ENCODE measurements at places on chromosomes 2 and 18. TPM values are rescaled to one million over a fixed set of nuclear protein-coding genes. Genes with fewer than 3 reads are reported as not detected.

DNA sequence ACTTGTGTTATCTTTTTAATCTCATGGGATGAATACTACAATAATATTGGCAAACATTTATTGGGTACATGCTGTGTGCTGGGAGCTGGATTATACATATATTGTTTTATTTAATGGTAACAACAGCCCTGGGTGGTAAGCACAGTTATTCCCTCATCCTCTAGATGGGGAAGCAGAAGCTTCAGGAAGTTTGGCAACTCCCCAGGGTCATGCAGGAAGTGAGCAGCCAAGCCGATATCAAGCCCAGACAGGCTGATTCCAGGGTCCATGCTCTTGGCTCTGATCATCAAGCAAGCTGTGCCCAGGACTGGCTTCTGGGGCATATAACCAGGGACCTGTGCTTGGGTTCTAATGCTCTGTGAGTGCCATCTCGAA, 155.8 kb downstream of the ZNF516 start:
- no peak for DNase-seq

DNA sequence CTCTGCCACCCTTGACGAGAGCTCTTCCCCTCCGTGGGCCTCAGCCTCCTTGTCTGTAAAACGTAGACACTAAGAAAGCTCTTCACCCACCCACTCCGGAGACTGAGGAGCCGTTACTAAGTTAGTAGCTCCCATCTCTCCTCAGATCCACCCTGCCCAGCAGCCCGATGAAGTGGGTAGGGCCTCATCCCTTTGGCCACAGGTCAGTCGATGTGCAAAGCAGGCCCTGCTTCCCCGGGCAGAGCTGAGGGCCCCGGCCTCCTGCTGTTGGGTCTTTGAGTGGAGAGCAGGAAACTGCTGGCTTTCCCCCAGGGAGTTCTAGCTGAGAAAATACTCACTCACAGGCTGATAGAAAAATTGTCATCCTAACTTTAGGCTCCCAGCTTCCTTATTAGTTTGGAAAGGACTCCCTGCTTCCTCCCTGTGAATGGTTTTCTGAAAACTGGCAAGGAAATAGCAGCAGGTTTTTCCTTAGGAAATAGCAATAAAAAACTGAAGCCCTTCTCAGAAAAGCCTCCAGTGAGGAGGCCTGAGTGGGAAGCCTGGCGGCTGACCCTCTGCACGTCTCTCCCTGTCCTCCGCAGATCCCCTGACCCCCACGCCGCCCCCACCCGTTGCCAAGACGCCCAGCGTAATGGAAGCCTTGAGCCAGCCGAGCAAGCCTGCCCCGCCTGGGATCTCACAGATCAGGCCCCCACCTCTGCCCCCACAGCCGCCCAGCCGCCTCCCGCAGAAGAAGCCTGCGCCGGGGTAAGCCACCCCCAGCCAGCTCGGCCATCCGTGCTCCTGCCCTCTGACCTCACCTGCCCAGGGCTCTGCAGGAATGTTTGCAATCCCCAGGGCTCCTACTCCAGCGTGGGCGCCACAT, 30.2 kb downstream of the ITGB1BP1 start:
- DNase-seq = no peak

GRCh38 chr2:234686088-234686890, 189.4 kb upstream of the ARL4C start:
- DNase-seq = no peak

Gene INSIG2
- 10.5 TPM for total RNA-seq

Gene SDC1
- 2.5 TPM for total RNA-seq

Gene VIT
- 55.2 TPM for total RNA-seq

Gene CUL3
- total RNA-seq = 71.7 TPM
